ENCODE measurements at places on chromosomes 6 and 20. TPM values are rescaled to one million over a fixed set of nuclear protein-coding genes. Genes with fewer than 3 reads are reported as not detected.
A peak's percentile ranks its signal among the peaks of the same experiment; 100 is the strongest.

The TFAP2A gene
- total RNA-seq = 0.45 TPM

DNA sequence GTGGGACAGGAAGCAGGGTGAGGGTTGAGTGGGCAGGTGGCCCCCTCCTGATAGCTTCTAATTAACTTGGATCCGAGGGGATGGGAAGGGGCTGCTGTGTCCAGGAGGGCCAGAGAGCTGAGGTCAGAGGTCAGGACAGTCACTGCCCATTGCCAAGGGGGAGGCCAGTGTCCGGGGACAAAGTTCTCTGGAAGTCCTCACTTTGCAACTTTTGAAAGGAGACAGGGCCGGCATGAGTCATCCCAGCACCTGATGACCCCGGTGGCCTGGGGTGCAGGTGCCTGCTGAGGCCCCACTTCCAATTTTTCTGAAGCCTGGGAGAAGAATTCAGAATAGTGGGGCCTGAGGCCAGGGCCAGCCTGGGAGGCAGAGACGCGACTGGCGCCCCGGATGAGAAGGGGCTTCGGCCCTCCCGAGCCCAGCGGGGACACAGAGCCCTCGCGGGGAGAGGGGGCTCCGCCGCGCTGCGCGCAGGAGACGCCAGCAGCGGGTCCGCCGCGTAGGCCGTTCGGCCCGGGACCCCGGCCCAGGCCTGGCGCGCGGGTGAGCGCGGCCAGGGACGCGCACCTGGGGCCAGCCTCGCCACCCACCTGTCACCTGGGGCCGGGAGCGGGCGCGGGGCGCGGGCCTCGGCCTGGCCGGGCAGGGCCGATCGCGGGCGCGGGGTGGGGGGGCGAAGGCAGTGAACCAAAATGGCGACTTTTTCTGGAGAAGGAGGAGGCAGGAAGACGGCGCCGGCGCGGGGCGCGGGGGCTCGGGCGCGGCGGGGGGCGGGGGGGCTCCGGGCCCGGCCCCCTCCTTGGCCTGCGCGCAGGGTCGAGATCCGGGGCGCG, 586 bp downstream of the ZNF512B start:
- DNase-seq = peak; percentile 86

GRCh38 chr6:106527979-106528378, 101.3 kb downstream of the RTN4IP1 start:
- no peak for DNase-seq

The C4A gene
- 2,044 TPM for total RNA-seq

GRCh38 chr6:12010635-12011275, 1.4 kb upstream of the HIVEP1 start:
- peak; percentile 82 for DNase-seq

DNA sequence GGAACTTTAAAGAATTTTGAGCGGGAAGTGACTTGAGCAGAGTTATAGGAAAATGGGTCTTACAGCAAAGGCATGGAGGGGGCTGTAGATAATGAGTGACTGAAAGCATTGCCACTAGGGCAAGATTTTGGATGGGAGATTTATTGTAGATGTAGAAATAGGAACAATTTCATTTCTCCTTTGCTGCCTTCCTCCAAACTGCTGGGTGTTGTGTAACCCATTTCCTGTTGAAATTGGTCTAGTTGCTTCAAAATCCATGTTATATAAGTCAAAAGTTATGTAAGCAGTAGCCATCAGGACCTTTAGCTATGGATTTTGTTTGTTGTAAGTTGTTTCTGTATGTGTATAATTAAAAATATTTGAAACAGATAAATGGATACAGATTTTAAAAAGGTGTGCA, 11.1 kb downstream of the YWHAB start:
- DNase-seq = no peak

DNA sequence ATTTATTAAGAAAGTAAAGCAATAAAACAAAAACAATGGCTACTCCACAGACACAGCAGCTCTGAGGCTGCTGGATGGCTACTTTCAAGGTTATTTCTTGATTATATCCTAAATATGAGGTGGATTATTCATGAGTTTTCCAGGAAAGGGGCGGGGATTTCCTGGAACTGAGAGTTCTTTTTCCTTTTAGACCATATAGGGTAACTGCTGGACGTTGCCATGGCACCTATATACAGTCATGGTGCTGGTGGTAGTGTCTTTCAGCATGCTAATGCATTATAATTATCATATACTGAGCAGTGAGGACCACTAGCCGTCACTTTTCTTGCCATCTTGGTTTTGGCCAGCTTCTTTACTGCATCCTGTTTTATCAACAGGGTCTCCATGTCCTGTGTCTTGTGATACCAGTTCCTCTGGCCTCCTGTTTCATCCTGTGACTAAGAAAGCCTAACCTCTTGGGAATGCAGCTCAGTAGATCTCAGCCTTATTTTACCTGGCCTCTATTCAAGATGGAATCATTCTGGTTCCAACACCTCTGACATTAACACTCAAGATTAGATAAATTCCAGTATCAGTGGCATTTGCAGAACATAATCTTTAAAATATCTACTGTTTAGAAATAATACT, 32.3 kb upstream of the TRDN start:
- no peak for DNase-seq

- no peak for DNase-seq
These were observed 145.6 kb downstream of the DHX35 start for GRCh38 chr20:39107741-39108140.

- no peak for DNase-seq
These were observed 38.9 kb upstream of the FILIP1 start for GRCh38 chr6:75532521-75532920.

The TCEA2 gene
- total RNA-seq = 49.2 TPM

All from left lobe of liver (tissue), 2 donors.